ENCODE measurements at places on chromosomes 2 and 18.

- DNase-seq, result no peak
Measured at GRCh38 chr2:143068509-143068908, 60.7 kb upstream of the ARHGAP15 start.

DNA sequence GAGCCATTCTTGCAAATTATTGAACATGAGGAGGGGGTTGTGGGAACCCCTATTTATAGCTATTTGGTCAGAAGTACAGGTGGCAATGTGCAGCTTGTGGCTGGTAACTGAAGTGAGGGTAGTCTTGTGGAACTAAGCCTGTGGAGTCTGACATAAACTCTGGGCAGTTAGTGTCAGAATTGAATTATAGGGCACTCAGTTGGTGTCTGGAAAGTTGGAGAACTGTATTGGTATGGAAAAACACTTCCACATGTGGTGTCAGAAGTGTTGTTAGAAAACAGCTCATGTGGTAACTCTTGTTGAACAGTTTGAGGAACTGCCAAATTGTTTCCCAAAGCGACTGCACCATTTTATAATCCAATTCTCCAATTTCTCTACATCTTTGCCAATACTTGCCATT, 7.5 kb downstream of the RALBP1 start:
- DNase-seq, result no peak

GRCh38 chr2:179441551-179441950, 176.9 kb upstream of the SESTD1 start:
- DNase-seq, result peak; percentile 39

DNA sequence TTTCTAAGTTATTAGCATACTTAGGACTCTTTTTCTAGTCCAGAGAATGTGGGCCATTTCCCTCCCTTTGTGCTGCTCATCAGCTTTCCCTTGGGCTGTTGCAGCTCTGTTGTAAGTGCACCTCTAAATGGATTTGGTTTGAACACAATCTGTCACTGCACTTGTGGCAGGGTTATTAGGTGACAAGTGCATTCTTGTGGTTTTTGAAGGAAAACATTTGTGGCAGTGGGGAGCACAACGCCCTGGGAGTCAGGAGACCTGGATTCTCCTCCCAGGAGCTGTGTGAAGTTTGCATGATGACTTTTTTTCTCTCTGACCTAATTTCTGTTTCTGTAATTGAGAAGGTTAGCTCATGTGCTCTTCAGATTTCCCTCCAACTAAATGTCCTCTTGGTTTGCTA, 630.9 kb upstream of the FAM98A start:
- no peak for DNase-seq

DNA sequence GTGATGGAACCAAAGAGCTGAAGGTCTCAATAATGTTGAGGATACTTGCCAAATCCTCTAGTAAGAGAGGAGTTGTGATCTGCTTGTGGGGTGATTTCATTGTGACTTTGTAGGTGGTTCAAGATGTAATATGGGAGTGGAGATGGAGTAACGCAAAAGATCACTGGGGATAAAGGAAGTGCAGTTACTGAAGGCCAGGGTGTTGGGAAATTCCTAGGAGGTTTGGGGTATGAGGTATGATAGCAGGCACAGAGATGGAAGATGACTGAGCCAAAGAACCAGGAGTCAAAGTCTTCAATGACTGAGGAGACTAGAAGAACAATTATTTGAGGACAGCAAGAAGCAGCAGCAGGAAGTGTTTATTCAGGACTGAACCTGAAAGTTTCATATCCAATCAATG, 222.6 kb downstream of the NCKAP5 start:
- no peak for DNase-seq

GRCh38 chr2:66929632-66930338, 467.3 kb upstream of the ETAA1 start:
- DNase-seq, result peak; percentile 57

GRCh38 chr2:84201158-84201557, 257.9 kb downstream of the SUCLG1 start:
- DNase-seq, result no peak
